ENCODE measurements at places on chromosomes 11 and 22.

DNA sequence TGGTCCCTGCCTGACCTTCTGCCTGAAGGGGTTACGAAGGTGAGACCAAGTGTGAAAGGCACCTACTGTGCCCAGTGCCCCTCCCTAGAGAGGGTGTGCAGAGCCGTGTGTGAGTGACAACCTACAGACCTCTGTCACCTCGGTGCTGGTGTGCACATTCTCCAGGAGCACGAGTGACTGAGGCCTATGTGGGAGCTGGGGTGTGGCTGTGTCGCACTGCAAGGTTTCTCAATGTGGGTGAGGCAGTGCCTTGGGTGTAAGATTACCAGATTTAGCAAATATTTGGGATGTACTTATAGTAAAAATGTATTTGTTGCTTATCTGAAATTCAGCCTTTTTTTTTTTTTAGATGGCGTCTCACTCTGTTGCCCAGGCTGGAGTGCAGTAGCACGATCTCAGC is 5.6 kb downstream of the STARD10 start:
- no peak for DNase-seq

- DNase-seq: no peak
Observed at GRCh38 chr11:2527621-2528291, 82.9 kb downstream of the KCNQ1 start.

DNA sequence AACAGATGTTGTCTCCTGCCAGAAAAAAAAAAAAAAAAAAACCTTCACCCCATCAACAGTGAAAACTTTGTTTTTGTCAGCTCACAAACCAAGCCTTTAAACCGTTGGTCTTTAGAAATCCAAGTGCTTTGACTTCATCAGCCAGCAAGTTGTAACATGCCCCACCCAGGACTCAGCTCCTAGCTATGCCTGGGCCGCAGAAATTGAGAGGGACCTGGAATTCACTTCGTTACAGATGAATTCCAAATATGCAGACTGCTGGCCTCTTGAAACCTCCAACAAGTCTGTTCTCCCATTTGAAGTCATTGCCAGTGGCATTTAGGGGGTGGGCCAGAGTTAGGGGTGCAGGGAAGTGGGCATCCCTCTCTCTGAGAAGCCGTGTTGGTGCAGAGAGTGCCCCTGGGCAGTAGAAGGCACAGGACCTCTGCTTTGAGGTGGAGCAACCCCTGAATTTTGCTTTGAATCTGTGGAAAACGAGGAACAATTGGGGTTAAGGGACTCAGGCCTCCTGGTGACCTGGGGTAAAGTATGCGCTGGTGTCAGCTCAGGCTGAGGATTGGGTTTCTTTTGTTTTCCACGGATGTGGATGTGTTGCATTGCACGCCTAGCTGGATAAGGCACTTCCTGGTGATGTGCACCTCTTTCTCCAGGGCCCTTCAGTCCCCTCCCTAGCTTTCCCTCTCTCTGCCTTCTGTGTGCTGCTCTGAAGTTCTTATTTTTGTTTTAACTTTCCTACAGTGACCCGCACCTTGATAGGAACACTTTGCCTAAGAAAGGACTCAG is 109.5 kb downstream of the DBX1 start:
- no peak for DNase-seq

GRCh38 chr11:85679576-85679975 is 6.4 kb downstream of the CCDC89 start:
- no peak for DNase-seq

DNA sequence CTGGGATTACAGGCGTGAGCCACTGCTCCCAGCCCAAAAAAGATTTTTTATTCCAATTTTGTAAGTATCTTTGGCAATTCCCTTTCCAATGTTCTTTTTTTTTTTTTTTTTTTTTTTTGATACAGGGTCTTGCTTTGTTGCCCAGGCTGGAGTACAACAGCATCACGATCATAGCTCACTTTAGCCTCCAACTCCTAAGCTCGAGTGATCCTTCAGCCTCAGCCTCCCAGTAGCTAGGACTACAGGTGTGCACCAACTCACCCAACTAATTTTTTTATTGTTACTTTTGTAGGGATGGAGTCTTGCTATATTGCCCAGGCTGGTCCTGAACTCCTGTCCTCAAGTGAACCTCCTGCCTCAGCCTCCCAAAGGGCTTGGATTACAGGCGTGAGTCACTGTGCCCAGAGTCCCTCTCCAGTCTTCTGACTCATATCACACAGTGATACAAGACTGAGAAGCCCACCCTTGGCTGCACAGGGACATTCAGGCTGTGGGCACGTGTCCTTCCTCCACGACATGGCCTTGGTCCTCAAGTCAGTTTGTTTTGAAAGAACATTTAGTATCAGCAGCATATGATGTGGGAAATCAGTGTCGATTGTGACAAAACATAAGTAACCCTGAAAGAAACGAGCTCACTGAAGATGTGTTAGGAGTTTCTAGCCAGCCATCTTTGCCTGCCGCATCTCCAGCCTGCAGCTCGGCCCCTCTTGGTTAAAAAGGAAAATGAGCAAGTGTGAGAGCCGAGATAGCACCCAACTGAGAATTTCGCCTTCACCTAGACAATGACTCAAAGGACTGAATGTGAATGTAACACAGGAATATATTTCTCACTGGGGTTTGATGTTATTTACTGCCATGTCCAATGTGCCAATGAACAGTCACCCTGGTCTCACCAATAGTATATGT is 175.5 kb downstream of the MN1 start:
- DNase-seq: no peak

- no peak for DNase-seq
Observed at GRCh38 chr11:65210361-65210731, 28.6 kb downstream of the CAPN1 start.

DNA sequence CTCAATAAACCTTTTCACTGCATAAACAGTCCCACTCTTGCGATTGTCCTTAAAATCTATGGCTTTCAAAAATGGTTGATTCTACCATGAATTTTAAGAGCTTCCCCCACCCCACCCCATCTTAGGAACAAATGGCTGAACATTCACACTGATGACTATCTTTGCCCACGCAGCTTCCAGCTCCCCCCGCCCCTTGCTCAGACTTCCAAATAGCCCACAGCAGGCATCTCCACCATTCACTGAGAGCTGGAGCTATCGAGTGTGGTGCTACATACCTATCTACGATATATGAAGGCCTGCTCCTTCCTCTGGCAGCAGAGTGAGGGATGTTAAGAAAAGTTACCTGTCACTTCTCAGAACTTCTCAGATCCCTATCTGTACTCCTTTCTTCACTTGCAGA is 26.7 kb downstream of the EIF3F start:
- DNase-seq: no peak

- no peak for DNase-seq
Observed at GRCh38 chr11:47998733-47999359, 18.5 kb downstream of the PTPRJ start.

GRCh38 chr11:38950867-38951266 is 2352.8 kb upstream of the RAG2 start:
- DNase-seq: no peak

- no peak for DNase-seq
Observed at GRCh38 chr11:31480930-31481329, 28.5 kb downstream of the IMMP1L start.

- no peak for DNase-seq
Observed at GRCh38 chr11:2865922-2866577, 19.5 kb downstream of the CDKN1C start.

DNA sequence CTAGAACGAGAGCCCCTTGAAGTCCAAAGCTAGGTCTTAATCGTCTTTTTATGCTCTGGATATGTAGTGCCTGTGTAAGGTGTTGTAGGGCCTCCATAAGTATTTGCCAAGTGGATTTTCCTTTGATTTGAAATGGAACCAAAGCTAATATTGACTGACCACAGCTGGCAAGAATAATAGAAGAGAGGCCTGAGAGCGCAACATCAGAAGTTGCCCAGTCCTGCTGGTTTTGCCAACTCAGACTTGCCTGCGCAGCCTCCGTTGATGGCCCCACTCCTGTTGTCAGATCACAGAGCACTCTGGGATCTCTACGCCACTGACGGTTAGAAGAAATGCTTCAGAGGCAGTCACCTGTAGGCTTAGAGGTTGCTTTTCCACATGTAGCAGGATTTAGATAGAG is 251.2 kb downstream of the TENM4 start:
- DNase-seq: no peak

DNA sequence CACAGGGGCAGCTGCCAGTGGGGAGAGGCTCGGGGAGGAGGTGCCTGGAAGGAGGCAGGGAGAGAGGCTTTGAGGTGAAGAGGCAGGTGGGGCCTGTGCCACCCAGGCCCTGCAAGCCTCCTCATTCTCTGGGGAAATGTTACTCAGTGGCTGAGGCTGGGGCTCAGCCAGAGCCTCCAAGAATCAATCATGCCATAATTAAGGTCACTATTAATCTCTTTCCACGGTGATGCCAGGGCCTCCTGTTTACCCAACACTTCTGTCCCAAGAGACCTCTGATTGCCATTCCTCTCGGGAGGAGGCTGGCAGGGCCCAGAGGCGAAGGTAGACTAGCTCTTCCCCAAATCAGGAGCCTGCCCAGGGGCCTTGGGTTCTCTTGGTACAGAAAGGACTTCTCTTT is 38.4 kb downstream of the GDPD5 start:
- DNase-seq: no peak

DNA sequence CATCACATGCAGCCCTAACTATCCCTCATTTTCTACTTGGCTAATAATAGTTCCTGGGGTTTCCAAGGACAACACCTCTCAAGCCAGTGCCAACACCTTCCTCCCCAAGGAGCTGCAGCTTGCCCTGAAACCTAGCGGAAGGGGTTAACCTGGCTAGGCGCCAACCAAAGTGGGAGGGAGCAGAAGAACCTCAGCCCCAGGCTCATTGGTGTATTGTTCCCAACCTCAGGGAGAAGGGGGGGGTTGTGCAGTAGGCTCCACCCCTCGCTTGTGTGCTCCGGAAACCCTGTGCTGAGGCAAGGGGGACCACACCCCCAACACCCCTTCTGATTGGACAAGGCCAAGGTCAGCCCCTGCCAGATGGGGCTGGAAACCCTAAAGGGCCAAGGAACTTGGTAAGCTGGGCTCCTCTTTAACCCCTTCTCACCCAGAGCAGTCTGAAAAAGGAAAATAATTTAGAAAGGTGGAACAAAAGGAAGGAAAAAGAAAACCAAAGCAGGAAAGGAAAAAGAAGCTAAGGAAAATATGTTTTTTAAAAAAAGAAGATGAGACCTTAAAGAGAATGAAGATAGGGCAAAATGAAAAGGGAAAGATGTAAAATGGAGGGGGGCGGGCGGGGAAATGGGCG is 2.5 kb downstream of the MTA2 start:
- peak; percentile 93 for DNase-seq

GRCh38 chr22:21669026-21669425 is 3.2 kb downstream of the PPIL2 start:
- no peak for DNase-seq

DNA sequence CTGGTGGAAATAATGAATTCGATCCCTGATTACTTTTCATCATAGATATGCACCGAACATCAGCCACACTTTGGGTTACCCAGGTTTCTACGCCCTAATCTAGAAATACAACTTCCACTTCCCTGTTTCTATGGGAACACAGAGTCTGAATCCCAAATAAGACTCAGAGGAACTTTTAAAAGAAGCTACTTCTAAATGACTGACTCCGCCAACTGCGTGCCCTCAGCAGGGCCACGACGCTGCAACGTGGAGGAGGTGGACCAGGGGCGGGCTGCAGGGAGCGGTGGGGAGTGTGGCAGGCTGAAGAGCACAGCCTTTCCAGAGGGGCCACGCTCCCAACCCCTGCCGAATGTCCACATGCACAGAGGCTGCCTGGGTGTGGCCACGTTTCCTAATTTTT is 304.0 kb downstream of the SHANK2 start:
- no peak for DNase-seq

DNA sequence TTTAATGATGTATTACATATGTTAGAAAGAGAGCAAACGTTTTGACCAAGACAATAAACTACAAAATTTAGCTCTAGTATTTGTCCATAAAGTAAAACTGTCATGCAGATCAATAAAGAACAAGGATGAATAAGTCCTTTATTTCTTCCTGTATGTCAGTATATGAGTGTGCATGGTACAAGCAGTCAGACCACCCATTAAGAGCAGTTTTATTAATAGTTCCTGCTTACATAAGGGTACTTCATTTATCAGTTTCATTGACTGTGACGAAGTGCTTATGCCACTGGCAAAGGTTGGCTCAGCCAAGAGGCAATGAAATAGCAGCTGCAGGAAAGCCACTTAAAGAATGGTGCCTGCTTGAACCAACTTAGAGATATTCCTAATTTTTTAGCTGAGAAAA is 913.0 kb upstream of the CNTN5 start:
- no peak for DNase-seq

GRCh38 chr22:19057999-19058491 is 64.2 kb downstream of the DGCR2 start:
- no peak for DNase-seq

GRCh38 chr11:31474083-31474482 is 35.3 kb downstream of the IMMP1L start:
- DNase-seq: no peak

- no peak for DNase-seq
Observed at GRCh38 chr22:35914357-35914664, 114.3 kb downstream of the RBFOX2 start.

DNA sequence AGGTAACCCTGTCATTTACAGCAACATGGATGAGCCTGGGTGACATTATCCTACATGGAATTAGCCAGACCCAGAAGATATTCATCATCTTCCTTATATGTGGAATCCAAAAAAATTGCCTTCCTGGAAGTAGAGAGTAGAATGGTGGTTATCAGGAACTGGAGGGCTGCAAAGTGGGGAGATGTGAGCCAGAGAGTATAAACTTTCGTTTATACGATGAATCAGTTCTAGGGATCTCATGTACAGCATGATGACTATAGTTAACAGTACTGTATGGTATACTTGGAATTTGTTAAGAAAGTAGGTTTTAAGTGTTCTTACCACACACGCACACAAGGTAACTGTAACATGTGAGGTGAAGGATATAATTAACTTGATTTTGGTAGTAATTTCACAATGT is 79.1 kb downstream of the TBC1D22A start:
- no peak for DNase-seq

- DNase-seq: no peak
Observed at GRCh38 chr11:45100339-45100738, 46.1 kb upstream of the PRDM11 start.

DNA sequence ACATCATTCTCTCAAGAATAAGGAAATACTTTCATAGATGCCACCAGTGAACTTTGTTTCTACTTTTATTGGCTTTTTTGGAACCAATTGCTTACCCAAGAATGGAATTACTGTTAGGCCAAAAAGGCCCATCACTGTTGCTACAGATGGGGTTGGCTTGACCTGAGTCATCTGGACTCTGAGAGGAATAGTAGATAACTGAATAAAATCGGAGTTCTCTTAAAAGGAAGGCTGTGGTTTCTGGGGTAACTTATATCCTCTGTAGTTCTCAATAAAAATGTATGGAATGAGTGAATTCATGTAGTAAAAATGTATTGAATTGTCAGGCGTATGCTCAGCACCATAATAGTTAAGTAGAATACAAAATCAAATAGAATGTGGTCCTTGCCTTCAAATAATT is 56.6 kb downstream of the ARHGEF12 start:
- DNase-seq: no peak

Data from amygdala (tissue), 56 donors.